CD4-positive, alpha-beta memory T cell (primary cell): ENCODE measurements at places on chromosomes 6 and 20. TPM values are rescaled to one million over a fixed set of nuclear protein-coding genes. Genes with fewer than 3 reads are reported as not detected.
A peak's percentile ranks its signal among the peaks of the same experiment; 100 is the strongest.

- no peak overlapping the region for H3K4me3 ChIP-seq
- no peaks in the 10 kb centered on the region for H3K4me1 ChIP-seq
- H3K27me3 ChIP-seq, result no peaks in the 10 kb centered on the region
- no peak overlapping the region for H3K27ac ChIP-seq
- no peak for DNase-seq
- H3K36me3 ChIP-seq, result no peaks in the 10 kb centered on the region
Measured at GRCh38 chr20:59955131-59955796, 3.0 kb upstream of the CDH26 start.

GRCh38 chr6:107275330-107275865 is 160.1 kb upstream of the BEND3 start:
- no peaks in the 10 kb centered on the region for H3K4me1 ChIP-seq
- H3K27me3 ChIP-seq, result no peaks in the 10 kb centered on the region
- no peak for DNase-seq
- no peaks in the 10 kb centered on the region for H3K36me3 ChIP-seq

NR2E1 gene
- not detected for total RNA-seq

- DNase-seq, result no peak
- no peak overlapping the region for H3K27ac ChIP-seq
- H3K4me3 ChIP-seq, result no peak overlapping the region
- peaks cover 5% of the 10 kb centered on the region for H3K27me3 ChIP-seq
Measured at GRCh38 chr20:1838556-1839279, 56.5 kb upstream of the SIRPA start.

GRCh38 chr6:2966347-2966746 is 5.0 kb downstream of the SERPINB6 start:
- DNase-seq, result no peak
- no peaks in the 10 kb centered on the region for H3K36me3 ChIP-seq
- H3K27ac ChIP-seq, result no peak overlapping the region
- no peaks in the 10 kb centered on the region for H3K27me3 ChIP-seq
- H3K4me1 ChIP-seq, result peaks cover 23% of the 10 kb centered on the region

SRMS gene
- not detected for total RNA-seq

DNA sequence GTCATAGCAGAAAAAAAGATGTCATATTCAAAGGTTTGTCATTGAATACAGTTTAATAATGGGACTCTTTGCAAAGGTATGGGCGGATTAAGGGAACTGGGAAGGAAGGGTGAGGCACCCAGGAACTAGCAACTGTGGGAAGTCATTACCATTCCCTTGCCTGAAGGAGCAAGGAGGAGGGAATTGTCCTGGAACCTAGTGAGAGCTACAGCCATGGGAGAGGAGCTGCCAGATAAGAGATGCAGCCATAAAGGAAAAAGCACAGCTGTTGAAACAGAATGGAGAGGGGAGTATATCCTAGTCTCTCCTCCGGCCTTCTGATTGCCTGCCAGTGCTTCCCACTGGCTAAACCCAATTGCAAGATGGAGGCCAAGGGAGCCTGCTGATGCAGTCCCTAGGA is 250.6 kb downstream of the BCKDHB start:
- H3K36me3 ChIP-seq, result no peaks in the 10 kb centered on the region
- no peak overlapping the region for H3K4me3 ChIP-seq
- no peaks in the 10 kb centered on the region for H3K4me1 ChIP-seq
- no peak for DNase-seq
- no peak overlapping the region for H3K27ac ChIP-seq

- no peaks in the 10 kb centered on the region for H3K27me3 ChIP-seq
- H3K27ac ChIP-seq, result no peak overlapping the region
- no peaks in the 10 kb centered on the region for H3K4me1 ChIP-seq
- H3K36me3 ChIP-seq, result no peaks in the 10 kb centered on the region
- no peak overlapping the region for H3K4me3 ChIP-seq
Measured at GRCh38 chr6:112780498-112781096, 433.5 kb downstream of the RFPL4B start.

GRCh38 chr20:23060629-23061028 is 11.2 kb upstream of the THBD start:
- H3K36me3 ChIP-seq, result no peaks in the 10 kb centered on the region
- no peak overlapping the region for H3K4me3 ChIP-seq
- DNase-seq, result no peak

DNA sequence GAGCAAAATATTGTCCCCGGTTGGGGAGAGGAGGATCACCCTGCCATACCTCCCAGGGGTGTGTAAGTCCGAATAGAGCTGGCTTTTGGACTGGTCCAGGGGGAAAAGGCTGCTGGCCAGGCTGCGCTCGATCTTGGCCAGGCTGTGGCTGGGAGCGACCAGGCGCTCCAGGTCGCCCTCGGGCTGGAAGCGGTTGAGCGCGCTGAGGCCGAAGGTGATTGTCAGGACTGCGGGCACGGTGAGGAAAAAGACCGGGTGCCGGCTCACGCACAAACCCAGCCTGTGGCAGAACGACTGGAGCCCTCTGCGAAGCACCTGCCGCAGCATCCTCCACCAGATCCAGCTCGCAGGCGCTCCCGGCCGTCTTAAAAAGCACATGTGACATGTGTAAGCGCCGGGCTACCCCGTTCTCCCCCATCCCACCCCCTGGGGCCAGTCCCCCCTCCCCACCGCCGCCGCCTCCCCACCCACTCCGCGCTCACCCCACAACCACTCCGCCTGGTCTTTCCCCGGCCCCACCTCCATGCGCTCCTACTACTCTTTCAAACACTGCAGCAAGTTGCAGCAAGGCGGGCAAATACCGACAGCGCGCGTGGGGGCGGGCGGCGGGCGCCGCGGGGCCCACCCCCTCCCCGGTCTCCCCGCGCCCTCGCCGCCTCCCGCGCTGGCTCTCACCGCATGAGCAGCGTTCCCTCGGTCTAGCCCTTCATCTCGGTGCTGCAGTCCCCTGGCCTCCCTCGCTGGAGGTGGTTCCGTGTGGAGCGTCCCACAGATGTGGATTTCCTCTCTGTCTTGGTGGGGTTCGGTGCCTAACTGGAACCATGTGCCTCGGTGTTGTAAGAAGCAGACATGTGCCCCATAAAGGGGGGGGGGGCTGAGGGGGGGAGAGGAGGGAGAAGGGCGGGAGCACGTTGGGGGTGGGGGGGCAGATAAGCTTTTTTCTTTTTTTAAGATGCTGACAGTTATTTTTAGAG is 42.4 kb downstream of the PTCHD4 start:
- no peaks in the 10 kb centered on the region for H3K36me3 ChIP-seq
- no peak for DNase-seq
- H3K4me1 ChIP-seq, result no peaks in the 10 kb centered on the region
- no peaks in the 10 kb centered on the region for H3K27me3 ChIP-seq

APCDD1L gene
- not detected for total RNA-seq

DNA sequence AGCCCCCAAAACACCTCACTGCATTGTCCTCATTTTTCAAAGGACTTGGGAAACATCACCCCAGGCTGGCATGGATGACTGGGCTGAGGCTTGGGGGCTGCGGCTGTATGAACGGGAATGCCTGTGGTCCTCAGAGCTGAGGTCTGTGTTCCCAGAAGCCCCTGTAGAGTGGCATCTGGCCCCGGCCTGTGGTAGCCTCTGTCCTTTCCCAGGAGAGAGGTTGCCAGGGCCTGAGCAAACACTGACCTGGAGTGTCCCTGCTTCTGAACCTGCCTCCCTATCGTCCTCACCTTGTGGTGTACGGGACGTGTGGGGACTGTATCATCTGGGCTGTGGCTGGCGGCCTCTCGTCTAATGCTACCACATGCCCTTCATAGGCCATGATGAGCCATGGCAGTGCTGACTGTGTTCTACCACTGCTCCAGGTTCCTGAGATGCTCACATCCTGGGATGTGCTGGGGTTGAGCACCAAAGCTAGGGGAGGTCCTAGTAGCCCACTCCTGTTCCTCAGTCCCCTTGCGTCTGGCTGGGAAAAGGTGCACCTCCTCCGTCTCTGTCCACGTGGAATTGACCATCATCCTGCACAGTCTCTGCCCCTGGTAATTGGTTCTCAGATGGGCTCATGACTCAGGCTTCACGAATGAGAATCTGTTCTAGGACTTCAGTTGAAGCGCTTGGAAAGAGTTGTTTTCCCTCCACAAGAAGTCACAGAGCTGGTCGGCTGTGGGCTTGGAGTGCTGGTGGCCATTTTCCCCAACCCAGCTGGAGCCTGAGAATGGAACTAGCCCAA is 27.6 kb downstream of the PHACTR3 start:
- no peaks in the 10 kb centered on the region for H3K36me3 ChIP-seq
- no peak overlapping the region for H3K4me3 ChIP-seq
- H3K4me1 ChIP-seq, result no peaks in the 10 kb centered on the region
- H3K27ac ChIP-seq, result no peak overlapping the region
- DNase-seq, result no peak

DNA sequence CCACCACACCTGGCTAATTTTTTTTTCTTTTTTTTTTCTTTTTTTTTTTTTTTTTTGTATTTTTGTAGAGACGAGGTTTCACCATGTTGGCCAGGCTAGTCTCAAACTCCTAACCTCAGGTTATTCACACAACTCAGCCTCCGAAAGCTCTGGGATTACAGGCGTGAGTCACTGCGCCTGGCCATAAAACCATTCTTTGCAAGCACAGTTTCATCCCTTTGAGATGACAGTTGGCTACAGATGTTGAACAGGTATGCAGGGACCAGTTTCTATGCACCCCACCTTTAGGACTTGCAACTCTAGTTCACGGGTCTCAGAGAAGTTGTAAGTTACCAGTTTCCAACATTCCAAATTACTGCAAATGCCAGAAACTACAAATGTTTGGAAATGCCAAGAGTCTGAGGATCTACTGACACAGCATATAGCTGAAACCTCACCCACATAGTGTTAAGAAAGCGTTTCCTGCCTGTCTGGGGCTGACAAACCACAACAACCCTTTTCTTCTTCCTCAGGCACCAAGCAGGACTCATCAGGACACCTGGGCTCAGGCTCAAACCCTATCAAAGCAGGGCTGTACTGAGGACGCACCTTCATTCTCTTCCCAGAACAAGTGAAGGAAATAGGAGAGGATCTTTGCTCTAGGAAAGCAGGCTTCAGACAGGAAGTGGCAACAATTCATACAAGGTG is 22.9 kb downstream of the ARHGAP18 start:
- DNase-seq, result peak; percentile 59
- no peaks in the 10 kb centered on the region for H3K27me3 ChIP-seq
- no peaks in the 10 kb centered on the region for H3K36me3 ChIP-seq

DNA sequence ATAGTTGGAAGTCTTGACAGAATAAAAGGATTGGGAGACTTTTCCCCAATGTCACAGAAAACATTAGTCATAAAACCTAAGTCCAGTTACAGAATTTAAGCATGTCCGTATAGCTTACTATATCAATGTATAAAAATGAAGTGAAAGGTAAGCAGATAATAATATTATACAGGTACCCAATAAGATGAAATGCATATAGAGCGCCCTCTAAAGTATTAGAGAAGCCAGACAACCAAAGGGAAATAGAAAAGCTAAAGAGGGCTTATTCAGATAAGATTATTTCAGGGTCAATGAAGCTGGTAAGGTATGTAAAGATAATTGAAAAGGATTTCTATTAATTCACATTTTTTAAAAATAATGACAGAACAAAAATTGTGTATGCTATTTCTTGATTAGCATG is 947.7 kb upstream of the MAP3K7 start:
- H3K4me1 ChIP-seq, result no peaks in the 10 kb centered on the region
- H3K36me3 ChIP-seq, result no peaks in the 10 kb centered on the region

GRCh38 chr20:4067600-4068261 is 52.4 kb upstream of the RNF24 start:
- no peaks in the 10 kb centered on the region for H3K36me3 ChIP-seq
- H3K4me1 ChIP-seq, result no peaks in the 10 kb centered on the region
- no peaks in the 10 kb centered on the region for H3K27me3 ChIP-seq
- no peak overlapping the region for H3K4me3 ChIP-seq

GRCh38 chr20:41245086-41245707 is 72.3 kb downstream of the ZHX3 start:
- no peak overlapping the region for H3K27ac ChIP-seq
- no peak for DNase-seq
- peaks cover 9% of the 10 kb centered on the region for H3K4me1 ChIP-seq
- H3K36me3 ChIP-seq, result no peaks in the 10 kb centered on the region
- H3K27me3 ChIP-seq, result no peaks in the 10 kb centered on the region
- no peak overlapping the region for H3K4me3 ChIP-seq

MUCL3 gene
- not detected for total RNA-seq
